ENCODE measurements at places on chromosomes 3 and 15. TPM values are rescaled to one million over a fixed set of nuclear protein-coding genes. Genes with fewer than 3 reads are reported as not detected.

- DNase-seq, result peak; percentile 76
Observed at GRCh38 chr3:179146911-179147513, 1.1 kb upstream of the PIK3CA start.

The CPLX3 gene
- total RNA-seq, result not detected

- no peak for DNase-seq
Observed at GRCh38 chr3:184791171-184791570, 20.8 kb upstream of the VPS8 start.

The ZNF385D gene
- 2.9 TPM for total RNA-seq

The PCLAF gene
- total RNA-seq, result 21.2 TPM

GRCh38 chr15:40815042-40815698 lies 7.9 kb upstream of the DNAJC17 start:
- no peak for DNase-seq

The CASR gene
- 0.37 TPM for total RNA-seq

GRCh38 chr3:157226173-157226847 lies 66.4 kb upstream of the CCNL1 start:
- DNase-seq, result no peak

DNA sequence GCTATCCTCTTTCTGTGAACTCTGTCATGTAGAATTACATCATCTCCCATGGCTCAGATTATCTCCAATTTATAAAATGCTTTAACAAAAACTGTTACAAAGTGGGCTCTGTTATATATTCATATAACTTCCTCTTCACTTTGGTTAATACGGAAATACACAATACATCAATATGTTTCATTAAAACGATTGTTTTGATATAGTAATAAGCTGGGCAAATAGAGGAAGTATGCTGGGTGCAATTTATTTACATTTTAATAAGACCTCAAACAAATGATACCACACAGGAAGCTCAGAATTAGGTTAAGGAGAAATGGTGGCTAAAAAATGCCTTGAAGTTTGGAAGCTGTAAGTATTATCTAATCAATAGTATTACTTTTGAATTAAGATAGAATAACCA lies 331.0 kb downstream of the ZBTB20 start:
- DNase-seq, result no peak

GRCh38 chr3:181713280-181713647 lies 1.5 kb downstream of the SOX2 start:
- DNase-seq, result no peak

DNA sequence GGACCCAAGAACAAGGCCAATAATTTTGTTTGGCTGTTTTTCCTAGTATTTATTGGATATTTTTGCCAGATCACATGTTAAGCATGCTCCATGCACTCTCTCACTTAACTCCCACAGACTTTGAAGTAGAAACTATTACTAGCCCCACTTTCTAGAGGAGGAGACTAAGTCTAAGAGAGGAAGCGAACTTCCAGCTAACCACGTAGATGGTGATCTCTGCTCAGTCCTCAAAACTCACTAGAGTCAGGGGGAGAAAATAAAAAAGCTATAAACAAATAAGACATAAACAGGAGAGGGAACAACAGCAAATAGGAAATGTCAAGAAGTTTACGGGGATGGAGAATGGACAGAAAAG lies 481.0 kb upstream of the PROK2 start:
- DNase-seq, result no peak

The XCR1 gene
- total RNA-seq, result 0.27 TPM

GRCh38 chr15:27561816-27562215 lies 537.3 kb downstream of the OCA2 start:
- no peak for DNase-seq

The APOD gene
- total RNA-seq, result 9.6 TPM

DNA sequence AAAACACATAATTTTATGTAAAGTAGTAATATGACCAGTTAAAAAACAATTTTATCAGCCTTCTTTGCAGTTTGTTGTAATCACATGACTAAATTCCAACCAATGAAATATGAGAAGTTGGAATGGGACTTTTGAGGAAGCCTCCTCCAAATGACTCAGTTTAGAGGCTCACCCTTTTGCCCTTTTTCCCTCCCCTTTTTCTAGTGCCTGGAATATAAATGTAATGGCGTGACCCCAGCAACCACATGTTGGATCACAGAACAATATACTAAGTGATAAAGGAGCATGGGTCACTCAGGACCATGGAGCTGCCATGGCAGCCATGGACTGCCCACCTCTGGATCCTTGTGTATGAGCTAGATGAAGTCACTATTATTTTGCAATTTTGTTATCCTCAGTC lies 48.8 kb upstream of the HEG1 start:
- DNase-seq, result no peak

The STARD5 gene
- total RNA-seq, result 8.2 TPM

GRCh38 chr3:14884665-14885064 lies 62.7 kb upstream of the NR2C2 start:
- no peak for DNase-seq

DNA sequence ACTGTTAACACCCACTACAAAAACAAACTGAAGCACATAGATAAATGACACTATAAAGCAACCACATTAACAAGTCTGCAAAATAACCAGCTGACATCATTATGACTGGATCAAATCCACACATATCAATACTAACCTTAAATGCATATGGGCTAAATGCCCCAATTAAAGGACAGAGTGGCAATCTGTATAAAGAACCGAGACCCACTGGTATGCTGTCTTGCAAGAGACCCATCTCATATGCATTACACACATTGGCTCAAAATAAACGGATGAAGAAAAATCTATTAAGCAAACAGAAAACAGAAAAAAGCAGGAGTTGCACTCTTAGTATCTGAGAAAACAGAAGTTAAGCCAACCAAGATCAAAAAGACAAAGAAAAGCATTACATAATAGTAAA lies 1375.4 kb downstream of the ZPLD1 start:
- no peak for DNase-seq

The FBLN2 gene
- total RNA-seq, result 73.8 TPM

DNA sequence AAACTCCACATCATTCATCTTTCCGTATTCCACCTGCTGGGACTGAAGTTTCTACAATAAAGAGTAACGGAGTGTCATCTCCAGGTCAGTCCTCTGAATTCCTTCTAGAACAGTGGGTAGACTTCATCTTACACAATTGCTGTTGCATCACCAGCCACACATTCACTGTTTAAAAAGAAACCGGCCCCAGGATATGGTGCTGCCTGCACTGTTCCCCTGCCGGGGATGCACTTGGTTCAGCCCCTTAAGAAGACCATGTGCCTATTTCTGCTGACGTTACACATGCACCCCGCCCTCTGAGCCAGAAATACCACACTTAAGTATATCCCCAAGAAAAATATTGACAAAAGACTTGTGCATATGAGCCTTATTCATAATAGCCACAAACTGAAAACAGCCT lies 233.4 kb downstream of the FEZF2 start:
- no peak for DNase-seq

Measured in hepatocyte (in vitro differentiated cells).